Effector CD4-positive, alpha-beta T cell (primary cell): ENCODE measurements at places on chromosomes 7 and 10.

- peak; percentile 4 for DNase-seq
Measured at GRCh38 chr7:83976302-83976701, 218.3 kb downstream of the SEMA3A start.

GRCh38 chr10:66586073-66586472 is 339.8 kb upstream of the LRRTM3 start:
- no peak for DNase-seq

- DNase-seq, result no peak
Measured at GRCh38 chr10:6141296-6142151, 52.7 kb downstream of the RBM17 start.

GRCh38 chr10:124697837-124698544 is 46.2 kb downstream of the FAM53B start:
- peak; percentile 44 for DNase-seq

DNA sequence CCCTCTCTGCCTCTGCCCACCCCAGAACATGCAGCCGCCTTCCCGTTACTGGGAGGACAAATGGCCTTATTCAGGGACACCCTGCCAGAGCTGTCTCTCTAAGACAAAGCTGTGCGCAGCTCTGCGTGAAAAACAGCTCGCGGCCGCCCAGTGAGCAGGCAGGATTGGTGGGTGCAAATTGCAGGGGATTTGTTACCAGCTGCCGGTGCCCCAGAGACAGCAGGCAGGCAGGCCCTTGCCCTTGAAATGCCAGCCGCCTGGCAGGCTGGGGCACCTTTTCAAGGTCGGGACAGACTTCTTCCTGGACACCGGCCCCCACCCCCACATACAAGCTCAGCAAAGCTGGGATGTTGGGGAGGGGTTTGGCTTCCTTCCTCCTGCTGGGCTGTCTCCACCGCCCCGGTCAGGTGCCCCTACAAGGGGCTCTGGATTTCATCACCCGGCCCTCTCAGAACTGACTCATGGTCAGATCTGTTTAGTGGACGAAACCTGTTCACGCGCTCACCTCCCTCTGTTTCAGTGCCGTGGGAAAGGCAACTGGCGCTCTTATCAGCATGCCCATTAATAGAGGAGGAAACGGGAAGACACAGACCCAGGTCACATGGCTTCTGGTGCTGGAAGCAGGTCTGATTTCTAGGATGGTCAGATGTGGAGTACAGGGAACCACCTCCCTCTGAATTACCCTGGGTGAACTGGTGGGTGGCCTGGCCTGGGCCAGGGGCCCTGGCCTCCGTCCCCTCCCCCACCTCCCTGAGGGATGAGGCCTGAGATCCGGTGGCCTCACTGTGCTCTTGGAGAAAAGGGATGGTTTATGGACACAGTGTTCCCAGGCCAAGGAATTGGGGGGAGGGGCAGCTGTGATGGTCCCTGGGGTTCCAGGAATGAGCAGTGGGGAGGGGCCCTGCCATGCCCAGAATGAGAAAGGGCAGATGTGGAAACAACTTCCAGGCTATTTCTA is 123.9 kb upstream of the PPIF start:
- DNase-seq, result no peak

DNA sequence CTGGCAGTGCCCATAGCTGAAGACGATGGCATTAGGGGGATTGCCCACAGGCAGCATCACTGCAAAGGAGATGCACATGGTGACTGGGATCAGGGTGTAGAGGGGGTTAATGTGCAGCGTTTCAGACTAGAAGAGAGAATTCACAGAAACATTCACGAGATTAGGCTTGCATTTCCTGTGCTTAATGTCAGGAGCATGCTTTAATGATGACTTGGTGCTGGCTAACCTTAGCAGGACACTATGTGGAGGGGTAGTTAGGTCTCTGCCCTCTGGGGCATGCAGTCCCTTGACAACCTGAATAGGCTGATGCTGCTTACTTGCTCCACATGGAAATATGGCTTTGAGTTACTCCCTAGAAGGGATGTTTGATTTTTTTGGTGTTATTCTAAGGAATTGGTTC is 21.8 kb downstream of the STMP1 start:
- DNase-seq, result no peak

- peak; percentile 11 for DNase-seq
Measured at GRCh38 chr7:50660040-50660829, 95.0 kb upstream of the DDC start.

GRCh38 chr10:50917486-50917885 is 32.1 kb upstream of the A1CF start:
- no peak for DNase-seq

- DNase-seq, result no peak
Measured at GRCh38 chr7:114466917-114467316, 52.3 kb downstream of the FOXP2 start.

DNA sequence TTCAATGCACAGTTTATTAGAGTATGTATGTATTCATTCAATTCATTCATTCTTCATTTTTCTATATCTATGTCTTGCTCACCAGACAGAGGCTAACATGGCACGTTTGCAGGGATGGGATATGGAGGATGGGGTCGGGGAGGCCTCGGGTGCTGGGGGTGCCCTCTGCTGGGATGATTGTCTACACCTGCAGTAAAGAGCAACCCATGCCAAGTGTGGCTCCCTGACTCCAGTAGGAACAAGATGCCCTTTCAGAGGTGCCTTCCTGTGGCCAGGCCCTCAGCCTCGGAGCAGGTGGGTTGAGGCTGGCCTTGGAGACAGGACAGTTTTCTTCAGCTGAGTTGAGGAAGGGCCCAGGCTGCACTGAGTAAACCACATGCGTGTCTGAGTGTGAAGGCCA is 157.2 kb downstream of the SH2D4B start:
- DNase-seq, result no peak

GRCh38 chr10:94092848-94093247 is 99.1 kb downstream of the PLCE1 start:
- DNase-seq, result no peak

DNA sequence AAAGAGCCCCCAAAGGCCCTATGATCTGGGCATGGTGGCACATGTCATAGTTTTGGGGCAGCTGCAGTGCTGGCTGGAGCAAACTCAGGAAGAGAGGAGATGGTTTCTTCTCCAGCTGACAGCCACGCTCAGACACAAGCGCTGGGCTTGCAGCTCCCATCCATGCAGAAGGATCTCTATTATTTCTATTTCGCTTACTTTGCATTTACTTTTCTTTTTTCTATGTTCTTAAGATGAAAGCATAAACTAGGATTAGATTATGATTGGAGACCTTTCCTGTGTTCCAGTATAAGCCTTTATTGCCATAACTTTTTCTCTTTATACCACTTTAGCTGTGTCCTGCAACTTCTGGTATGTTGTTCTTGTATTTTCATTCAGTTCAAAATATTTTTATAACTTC is 5.0 kb downstream of the JAKMIP3 start:
- no peak for DNase-seq

- DNase-seq, result no peak
Measured at GRCh38 chr7:12625836-12626235, 55.3 kb downstream of the SCIN start.

GRCh38 chr10:35705671-35706070 is 63.6 kb upstream of the FZD8 start:
- DNase-seq, result no peak

DNA sequence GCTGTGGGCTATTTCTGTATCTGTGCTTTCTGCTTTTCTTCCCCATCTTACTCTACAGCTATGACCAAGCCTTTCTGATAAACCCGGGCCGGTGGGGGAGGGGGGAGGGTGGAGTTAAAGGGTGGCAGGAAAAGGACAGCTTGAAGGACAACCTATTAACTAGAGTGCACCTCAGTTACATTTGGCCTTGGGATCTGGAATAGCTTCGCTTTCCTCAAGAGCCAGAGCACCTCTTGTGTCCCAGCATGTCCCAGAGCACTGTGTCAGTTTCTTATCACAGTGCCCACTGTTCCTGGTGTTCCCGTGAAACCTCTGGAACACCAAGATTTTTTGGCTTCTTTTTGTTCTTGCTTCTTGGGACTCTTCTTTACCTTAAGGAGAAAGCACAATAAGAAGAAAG is 160.6 kb downstream of the NSUN6 start:
- DNase-seq, result no peak

- DNase-seq, result no peak
Measured at GRCh38 chr7:30163231-30163894, 28.6 kb downstream of the MTURN start.

DNA sequence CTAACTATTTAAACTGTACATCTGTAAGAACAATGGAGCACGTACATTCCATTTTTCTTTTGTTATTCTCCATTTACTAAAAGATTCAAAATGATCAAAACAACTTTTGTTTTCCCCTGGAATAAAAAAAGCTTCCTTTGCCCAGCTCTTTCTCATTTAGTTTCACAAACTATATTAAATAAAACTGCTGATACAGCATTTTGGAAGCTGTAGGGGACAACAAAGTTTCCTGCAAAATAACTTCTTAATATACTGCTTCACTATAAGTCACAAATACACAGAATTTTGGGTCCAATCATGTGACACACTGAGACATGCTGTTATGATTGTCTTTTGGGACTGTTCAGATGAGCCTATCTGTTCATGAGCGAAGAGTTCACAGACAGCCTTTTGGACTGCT is 222.4 kb downstream of the ADAM12 start:
- DNase-seq, result no peak

DNA sequence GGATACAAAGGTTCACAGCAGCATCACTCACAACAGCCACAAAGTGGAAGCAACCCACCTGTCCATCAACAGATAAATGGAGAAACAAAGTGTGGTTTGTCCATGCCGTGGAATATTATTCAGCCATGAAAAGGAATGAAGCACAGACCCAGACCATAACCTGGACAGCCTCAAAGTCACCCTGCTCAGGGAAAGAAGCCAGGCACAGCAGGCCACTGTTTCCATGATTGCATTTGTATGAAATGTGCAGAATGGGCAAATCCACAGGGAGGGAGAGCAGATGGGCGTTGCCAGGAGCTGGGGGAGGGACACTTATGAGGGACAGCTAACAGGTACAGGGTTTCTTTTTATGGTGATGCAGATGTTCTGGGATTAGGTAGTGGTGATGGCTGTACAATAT is 30.3 kb downstream of the FOXL3 start:
- DNase-seq, result no peak
